ENCODE measurements at places on chromosomes 11 and 22.

- DNase-seq: no peak
Observed at GRCh38 chr11:69705351-69705811, 1.6 kb upstream of the FGF19 start.

GRCh38 chr22:23534851-23535717 lies 45.0 kb downstream of the IGLL1 start:
- no peak for DNase-seq

DNA sequence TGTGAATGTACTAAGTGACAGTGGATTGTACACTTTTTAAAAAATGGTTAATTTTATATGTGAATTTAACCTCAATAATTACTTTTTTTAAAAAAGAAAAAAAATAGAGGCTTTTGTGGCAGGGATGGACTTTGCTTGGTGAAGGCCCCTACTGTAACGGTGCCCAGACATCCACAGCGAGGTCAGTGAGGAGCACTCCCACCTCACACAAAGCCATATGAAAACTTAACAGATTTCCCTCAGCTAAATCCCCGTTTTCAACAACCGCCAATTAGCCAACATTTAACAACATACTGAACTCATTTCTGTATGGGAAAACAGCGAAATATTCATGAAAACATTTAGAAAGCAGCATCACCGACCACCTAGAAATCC lies 642 bp upstream of the C11orf58 start:
- no peak for DNase-seq

GRCh38 chr11:131042041-131042390 lies 125.7 kb upstream of the SNX19 start:
- no peak for DNase-seq

DNA sequence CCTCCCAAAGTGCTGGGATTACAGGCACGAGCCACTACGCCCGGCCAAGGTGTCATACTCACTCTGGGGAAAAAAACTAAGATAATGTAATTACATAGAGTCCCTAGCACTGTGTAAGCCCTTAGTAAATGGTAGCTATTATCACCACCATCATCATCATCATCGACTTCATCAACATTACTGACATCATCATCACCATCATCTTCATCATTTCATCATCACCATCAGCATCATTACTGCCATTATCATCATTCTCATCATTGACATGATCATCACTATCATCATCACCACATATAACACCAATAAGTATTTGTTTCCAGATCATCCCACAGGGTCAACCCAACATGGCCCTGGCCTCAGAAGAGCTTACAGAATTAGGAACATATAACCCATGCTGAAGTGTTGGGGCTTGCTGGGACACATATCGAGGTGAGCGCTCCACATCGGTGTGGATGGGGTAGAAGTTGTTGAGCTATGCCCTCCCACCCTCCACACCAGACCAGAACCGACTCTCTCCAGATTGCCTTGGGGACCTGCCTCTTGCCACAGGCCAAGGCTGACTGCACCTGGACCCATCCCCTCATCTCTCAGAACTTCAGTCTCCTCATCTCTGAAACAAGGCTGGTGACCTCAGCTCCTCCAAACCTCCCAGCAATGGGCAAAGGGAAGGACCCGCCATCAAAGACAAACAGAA lies 14.7 kb upstream of the CD5 start:
- DNase-seq: no peak

DNA sequence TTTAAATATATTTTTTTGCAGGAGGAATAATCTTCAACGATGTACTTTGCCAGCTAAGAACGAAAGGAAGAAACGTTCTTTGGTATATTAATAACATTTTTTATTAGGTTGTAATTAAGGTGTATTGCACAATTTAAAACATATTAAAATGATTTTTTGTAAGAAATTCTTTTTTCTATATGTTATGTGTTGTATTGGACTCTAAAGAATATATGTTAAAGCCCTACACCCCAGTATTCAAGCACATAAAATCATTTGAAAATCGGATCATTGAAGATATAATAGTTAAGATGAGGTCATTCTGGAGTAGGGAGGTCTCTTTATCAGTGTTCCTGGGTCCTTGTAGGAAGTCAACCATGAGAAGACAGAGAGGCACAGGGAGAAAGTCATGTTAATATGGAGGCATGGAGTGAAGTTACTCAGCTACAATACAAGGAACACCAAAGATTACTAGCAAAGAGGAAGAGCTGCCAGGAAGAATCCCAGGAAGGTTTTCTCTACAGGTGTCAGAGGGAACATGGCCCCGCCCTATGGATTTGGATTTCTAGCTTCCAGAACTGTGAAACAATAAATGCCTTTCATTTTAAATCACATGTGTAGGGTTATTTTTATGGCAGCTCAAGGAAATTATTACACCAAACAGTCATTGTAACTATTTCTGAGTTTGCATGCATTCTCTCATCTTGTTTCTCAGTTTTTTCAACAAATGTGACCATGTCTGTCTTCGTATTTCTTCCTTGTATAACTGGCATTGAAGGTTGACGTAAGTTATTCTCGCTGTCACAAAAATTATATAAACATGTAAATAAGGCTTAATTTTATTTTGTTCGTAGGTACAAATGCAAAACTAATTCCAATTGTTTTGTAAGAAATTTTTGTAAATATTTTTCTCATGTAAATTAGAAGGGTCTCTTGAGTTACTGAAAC lies 75.4 kb upstream of the VPREB1 start:
- no peak for DNase-seq

DNA sequence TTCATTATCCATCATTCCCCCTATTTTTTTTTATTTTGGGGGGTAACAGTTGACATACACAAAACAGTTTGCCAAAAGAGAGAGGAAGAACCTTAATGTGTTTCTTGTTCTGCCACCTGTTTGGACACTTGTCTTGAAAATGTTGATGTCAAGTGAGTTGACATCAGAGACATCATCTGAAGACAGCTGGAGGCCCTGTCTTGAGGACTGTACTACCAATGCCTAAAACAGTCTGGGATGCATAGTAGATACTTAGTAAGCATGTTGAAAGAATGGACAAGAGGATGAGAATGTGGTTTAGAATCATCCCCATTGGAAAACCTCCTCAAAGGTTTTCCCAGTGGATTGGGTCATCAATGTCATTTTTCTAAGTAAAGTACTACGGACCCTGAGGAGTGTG lies 2.4 kb upstream of the ARHGEF12 start:
- no peak for DNase-seq

DNA sequence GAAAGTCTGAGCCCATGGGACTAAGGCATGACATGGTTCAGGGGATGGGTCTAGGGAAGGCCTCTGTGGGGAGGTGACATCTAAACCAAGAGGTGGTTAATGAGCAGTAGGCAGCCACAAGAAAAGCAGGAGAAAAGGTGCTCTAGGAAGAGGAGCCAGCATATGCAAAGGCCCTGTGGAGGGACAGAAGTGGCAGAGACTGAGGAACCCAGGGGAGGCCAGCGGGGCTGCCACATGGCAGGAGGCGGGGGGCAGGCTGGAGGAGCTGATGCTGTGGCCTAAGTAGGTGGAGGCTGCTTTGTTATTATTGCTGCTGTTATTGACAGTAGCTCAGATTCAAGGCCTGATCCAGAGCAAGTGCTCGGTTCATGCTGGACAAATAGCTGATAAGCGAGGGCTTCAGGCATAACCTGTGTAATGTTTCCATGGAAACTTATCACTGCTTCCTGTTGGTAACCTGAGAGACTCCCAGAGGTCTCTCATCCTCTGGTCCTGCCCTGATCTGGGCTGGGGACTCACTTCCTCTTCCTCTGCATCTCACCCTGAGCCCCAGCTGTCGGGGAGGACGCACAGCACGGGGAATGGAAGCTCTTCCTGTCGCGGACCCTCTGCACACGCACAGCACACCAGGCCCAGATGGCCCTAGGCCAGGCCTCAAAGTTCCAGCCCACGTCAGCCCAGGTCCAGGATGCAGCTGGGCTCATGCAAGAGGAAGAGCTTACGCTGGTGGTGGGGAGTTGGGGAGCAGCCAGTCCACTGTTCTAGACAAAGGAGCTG lies 75.2 kb upstream of the TP53I11 start:
- DNase-seq: no peak

DNA sequence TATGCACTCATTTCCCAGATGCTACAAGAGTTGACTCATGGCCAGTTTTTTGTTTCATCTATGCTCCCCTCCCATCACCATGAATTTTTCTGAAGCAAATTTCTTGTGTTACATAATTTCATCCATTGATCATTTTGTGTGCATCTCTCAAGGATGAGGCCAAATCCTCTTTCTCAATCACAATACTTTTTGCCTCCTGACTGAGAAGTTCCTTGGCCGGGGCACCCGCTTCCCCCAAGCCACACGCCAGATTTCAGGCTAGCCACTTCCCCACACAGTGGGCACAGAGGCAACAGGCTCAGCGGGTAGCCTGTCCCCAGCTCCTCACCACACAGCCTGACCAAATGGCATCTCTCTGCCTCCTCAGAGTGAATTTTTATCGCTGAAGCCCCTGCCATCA lies 9.8 kb upstream of the DSCAML1 start:
- no peak for DNase-seq

DNA sequence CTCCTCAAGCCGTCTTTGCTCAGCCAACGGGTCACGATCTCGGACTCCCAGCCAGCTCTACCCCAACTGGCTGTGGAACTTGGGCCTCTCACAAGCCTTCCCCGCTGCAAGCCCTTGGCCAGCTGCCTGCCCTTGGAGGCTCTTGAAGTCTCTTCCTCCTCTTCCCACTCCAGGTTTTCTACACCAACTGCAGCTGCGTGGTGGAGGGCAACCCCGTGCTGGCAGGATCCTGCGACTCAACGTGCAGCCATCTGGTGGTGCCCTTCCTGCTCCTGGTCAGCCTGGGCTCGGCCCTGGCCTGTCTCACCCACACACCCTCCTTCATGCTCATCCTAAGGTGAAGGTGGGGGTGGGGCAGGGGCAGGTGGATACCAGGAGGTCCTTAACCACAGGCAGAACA lies 40.5 kb upstream of the TPBGL start:
- no peak for DNase-seq

DNA sequence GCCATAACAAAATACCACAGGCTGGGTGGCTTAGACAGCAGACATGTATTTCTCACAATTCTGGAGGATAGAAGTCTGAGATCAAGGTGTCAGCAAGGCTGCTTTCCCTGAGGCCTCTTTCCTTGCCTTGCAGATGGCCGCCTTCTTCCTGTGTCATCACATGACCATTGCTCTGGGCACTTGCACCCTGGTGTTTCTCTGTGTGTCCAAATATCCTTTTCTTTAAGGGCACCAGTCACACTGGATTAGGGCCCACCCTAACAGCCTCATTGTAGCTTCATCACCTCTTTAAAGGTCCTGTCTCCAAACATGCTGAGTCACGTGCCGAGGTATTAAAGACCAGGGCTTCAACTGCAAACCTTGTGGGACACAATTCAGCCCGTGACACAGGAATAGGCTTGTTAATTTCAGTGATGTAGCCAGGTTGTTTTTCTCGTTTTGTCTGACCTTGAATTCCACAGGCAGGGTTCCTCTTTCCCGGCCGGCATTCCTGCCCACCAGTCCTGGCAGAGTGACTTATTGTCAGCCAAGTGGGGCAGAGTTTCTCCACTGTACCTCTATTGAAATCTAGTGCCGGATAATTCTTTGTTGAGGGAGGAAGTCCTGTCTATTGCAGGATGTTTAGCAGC lies 100.1 kb downstream of the KCNQ1OT1 start:
- no peak for DNase-seq

GRCh38 chr11:77198440-77198849 lies 70.4 kb downstream of the MYO7A start:
- no peak for DNase-seq

DNA sequence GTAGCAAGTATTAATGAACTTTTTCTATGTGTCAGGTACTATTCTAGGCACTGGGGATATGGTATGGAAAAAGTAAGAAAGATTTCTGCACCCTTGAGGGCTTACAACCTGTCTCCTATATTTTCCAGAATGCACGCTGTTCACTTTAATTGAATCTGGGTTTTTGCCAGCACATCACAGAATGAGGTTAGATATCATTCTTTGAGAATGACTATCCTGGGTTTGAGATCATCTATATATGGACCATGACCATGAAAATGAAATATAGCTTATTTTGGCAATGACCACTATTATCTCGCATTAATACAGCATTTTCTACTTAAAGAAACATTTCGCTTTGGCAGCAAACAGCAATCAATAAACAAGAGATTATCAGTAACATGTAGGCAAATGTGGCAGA lies 46.9 kb downstream of the C11orf71 start:
- no peak for DNase-seq

- DNase-seq: no peak
Observed at GRCh38 chr22:49727191-49727880, 100.3 kb downstream of the BRD1 start.

GRCh38 chr22:42001706-42002105 lies 3.1 kb downstream of the WBP2NL start:
- DNase-seq: no peak

GRCh38 chr11:57248780-57249383 lies 11.8 kb upstream of the APLNR start:
- no peak for DNase-seq

- DNase-seq: no peak
Observed at GRCh38 chr11:65448418-65449105, 26.0 kb downstream of the NEAT1 start.

GRCh38 chr11:135002236-135002635 lies 590.2 kb upstream of the B3GAT1 start:
- no peak for DNase-seq

GRCh38 chr22:37807410-37808293 lies at the start of gene GCAT:
Gene GCAT (plus strand): TSS chr22:37807934. CDS start chr22:37807968, 34 bp downstream.
- peak; percentile 44 for DNase-seq

DNA sequence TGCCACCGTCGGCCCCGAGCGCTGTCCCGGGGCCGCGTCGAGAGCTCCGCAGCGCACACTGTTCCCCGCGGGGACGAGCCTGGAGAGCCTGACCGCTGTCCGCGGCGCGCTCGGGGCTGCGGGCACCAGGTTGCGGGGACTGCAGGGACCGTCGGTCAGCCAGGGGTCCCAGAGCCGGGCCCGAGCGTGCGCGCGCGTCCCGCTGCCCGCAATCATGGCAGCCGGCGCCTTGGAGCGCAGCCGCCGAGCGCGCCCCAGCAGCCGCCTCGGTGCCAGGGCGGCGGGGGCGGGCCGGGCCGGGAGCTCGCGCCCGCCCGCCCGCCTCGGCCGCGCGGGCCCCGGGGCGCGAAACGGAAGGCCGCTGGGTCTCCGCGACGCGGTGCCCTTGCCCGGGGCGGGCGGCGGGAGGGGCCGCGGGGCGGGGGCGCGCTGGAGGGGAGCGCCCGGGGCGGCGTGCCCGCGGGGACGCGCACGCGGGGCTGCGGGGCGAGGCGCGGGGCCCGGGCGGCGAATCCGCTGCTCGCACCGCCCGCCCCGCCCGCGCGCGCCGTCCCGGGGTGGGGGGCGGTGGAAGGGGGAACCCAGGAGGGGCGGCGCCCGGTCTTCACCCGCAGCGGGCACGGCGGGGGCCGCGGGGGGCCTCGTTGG lies 79.4 kb upstream of the PPARA start:
- no peak for DNase-seq

- no peak for DNase-seq
Observed at GRCh38 chr11:121367001-121367843, 74.7 kb downstream of the SC5D start.

DNA sequence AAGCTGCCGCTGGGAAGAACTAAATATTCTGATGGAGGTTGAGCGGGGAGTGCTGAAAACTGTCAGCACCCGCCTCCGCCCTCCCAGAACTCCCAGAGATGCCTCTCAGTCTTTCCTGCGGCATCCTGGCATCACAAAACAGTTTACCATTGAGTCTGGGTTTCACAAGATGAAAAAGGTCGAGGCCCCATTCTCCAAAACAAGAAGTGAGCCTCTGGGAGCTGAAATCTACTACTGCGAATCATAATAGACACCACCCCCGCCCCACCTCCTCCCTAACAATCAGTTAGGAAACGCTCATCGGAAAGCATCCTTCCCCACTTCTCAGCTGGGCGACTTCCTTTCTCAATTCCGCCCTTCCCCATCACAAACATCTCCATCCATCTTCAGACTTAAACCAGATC lies 1.0 kb downstream of the SUN2 start:
- DNase-seq: no peak

GRCh38 chr11:106152824-106153223 lies 75.4 kb downstream of the AASDHPPT start:
- no peak for DNase-seq
